ENCODE measurements at places on chromosomes 11 and 22.

GRCh38 chr11:80028998-80029397 is 588.2 kb upstream of the TENM4 start:
- H3K4me1 ChIP-seq = no peaks in the 10 kb centered on the region
- H3K36me3 ChIP-seq = no peaks in the 10 kb centered on the region
- H3K27me3 ChIP-seq = no peaks in the 10 kb centered on the region
- H3K27ac ChIP-seq = no peak overlapping the region
- no peak overlapping the region for H3K4me3 ChIP-seq

GRCh38 chr22:16962501-16962900 is 45.5 kb downstream of the GAB4 start:
- H3K4me3 ChIP-seq = no peak overlapping the region
- no peaks in the 10 kb centered on the region for H3K4me1 ChIP-seq
- no peaks in the 10 kb centered on the region for H3K36me3 ChIP-seq
- DNase-seq = no peak
- H3K27ac ChIP-seq = no peak overlapping the region

- H3K4me1 ChIP-seq = no peaks in the 10 kb centered on the region
- no peaks in the 10 kb centered on the region for H3K27me3 ChIP-seq
- H3K27ac ChIP-seq = no peak overlapping the region
Measured at GRCh38 chr22:36443198-36443770, 38.2 kb downstream of the TXN2 start.

DNA sequence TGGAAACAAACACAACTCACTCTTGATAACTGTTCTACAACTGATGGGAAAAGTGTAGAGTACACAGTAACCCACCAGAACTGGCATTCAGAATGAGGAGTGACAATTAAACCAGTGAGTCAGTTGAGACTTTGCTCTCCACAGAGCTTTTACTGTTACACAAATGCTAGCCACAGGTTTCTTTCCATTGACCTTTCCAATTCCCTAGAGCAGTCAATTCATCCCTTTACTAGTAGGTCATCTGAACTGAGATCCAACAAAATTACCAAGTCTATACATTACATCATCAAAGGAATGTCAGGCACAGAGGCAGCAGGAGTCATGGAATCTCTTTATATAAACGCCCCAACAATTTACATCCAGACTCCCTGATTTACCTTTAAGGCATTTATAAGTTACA is 65.9 kb downstream of the PHF21A start:
- no peaks in the 10 kb centered on the region for H3K36me3 ChIP-seq
- peaks cover 50% of the 10 kb centered on the region for H3K4me1 ChIP-seq
- no peak overlapping the region for H3K27ac ChIP-seq
- no peak for DNase-seq
- no peaks in the 10 kb centered on the region for H3K27me3 ChIP-seq

DNA sequence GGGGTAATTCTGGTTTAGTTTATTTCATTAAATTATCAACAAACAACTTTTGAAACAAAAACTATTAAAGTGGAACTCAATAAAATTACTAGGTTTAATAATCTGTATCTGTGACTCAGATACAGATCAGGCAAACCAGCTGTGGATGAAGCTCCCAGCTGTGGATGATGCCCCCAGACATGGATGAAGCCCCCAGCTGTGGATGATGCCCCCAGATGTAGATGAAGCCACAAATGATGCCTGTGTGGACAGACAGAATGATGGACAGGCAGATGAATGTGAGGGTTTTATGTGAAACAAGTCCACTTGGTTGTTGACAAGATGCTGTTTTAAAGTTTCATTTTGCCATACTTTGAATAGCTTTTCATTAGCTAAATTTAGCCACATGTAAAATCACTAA is 5.8 kb upstream of the ZNF74 start:
- DNase-seq = no peak
- no peaks in the 10 kb centered on the region for H3K36me3 ChIP-seq
- no peaks in the 10 kb centered on the region for H3K4me1 ChIP-seq
- no peak overlapping the region for H3K27ac ChIP-seq
- H3K27me3 ChIP-seq = peaks cover 28% of the 10 kb centered on the region

DNA sequence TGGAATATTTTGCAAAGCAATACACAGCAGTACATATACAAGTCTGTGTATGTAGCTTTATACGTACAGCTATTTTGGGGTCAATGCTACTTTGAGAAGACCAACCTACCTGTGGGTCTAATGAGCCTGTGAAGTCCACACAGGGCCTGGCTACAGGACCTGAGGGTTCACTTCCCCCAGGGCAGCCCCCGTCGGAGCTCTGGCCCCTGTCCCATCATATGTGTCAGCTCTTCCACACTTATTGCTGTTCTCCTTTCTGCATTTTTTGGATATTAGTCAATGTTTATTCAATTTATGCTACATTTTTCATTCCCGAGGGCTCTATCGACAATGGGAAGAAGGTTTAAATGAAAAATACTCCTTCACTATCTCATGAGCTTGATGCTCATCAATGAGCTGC is 1473.6 kb downstream of the BRD1 start:
- no peaks in the 10 kb centered on the region for H3K36me3 ChIP-seq
- H3K4me3 ChIP-seq = no peak overlapping the region
- peaks cover 21% of the 10 kb centered on the region for H3K27me3 ChIP-seq
- no peaks in the 10 kb centered on the region for H3K4me1 ChIP-seq
- DNase-seq = no peak
- H3K27ac ChIP-seq = no peak overlapping the region

GRCh38 chr22:29352778-29353177 is 35.6 kb downstream of the AP1B1 start:
- no peak overlapping the region for H3K4me3 ChIP-seq
- H3K27ac ChIP-seq = no peak overlapping the region
- H3K27me3 ChIP-seq = no peaks in the 10 kb centered on the region
- no peaks in the 10 kb centered on the region for H3K4me1 ChIP-seq
- H3K36me3 ChIP-seq = peaks cover 100% of the 10 kb centered on the region

GRCh38 chr11:110190885-110191284 is 97.7 kb downstream of the ZC3H12C start:
- H3K27ac ChIP-seq = no peak overlapping the region
- no peaks in the 10 kb centered on the region for H3K36me3 ChIP-seq
- no peaks in the 10 kb centered on the region for H3K4me1 ChIP-seq
- no peak overlapping the region for H3K4me3 ChIP-seq
- no peaks in the 10 kb centered on the region for H3K27me3 ChIP-seq

- DNase-seq = no peak
- no peak overlapping the region for H3K4me3 ChIP-seq
- H3K36me3 ChIP-seq = no peaks in the 10 kb centered on the region
- H3K27me3 ChIP-seq = no peaks in the 10 kb centered on the region
Measured at GRCh38 chr11:2139621-2140337, 590 bp upstream of the IGF2 start.

- no peak for DNase-seq
- no peak overlapping the region for H3K27ac ChIP-seq
- H3K27me3 ChIP-seq = no peaks in the 10 kb centered on the region
- H3K36me3 ChIP-seq = no peaks in the 10 kb centered on the region
- H3K4me3 ChIP-seq = no peak overlapping the region
Measured at GRCh38 chr11:13993096-13993765, 30.7 kb downstream of the SPON1 start.

DNA sequence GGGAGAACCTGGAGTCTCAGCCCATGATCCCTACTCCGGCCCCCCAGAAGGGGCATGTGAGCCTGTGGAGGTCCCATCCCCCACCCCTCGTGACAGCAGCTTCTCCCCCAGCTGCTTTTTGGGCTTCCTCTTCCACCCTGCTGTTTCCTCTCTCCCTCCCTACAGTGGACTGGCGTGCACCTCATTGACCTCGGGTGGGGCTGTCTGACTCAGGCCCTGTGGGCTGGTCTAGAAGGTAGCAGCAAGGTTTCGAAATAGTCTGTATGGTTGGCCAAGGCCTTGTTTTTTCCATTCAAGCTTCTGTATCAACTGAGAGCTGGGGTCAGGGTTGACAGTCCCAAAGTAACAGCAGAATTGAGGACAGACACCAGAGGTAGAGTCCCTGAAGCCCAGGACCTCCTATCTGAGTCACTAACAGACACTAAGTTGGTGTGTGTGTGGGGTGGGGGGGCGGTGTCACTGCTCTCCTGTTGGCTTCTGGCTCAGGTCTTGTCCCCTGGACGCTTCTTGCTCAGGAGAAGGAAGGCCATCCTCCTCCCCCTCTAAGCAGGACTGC is 7.7 kb downstream of the SLC37A2 start:
- H3K4me1 ChIP-seq = no peaks in the 10 kb centered on the region
- H3K4me3 ChIP-seq = no peak overlapping the region
- no peaks in the 10 kb centered on the region for H3K36me3 ChIP-seq
- DNase-seq = peak; percentile 76

DNA sequence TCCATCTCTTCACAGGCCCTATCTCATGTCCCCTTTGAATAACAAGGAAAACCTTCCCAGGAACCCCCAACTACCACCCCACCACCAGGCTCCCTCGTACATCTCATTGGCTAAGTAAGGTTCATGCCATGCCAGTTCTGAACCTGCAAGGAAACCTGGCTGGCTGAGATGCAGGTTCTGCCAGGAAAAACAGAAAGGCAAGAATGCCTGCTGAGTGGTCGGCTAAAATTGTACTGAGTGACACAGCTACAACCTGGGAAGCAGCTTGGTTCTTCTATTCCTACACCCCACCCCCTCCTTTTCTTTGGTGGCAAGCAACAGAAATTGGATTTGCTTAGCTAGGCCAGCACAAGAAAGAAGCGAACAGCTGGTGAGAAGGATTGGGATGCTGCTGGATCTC is 36.1 kb upstream of the TSPAN18 start:
- peak; percentile 25 for DNase-seq
- H3K27me3 ChIP-seq = peaks cover 12% of the 10 kb centered on the region
- H3K27ac ChIP-seq = no peak overlapping the region
- no peaks in the 10 kb centered on the region for H3K36me3 ChIP-seq

GRCh38 chr11:108498816-108499408 is 728 bp upstream of the POGLUT3 start:
- peak overlapping the region; percentile 97 for H3K27ac ChIP-seq
- no peaks in the 10 kb centered on the region for H3K36me3 ChIP-seq
- no peak for DNase-seq
- no peaks in the 10 kb centered on the region for H3K27me3 ChIP-seq
- H3K4me3 ChIP-seq = peak overlapping the region; percentile 68

- H3K36me3 ChIP-seq = no peaks in the 10 kb centered on the region
- peak; percentile 90 for DNase-seq
- peak overlapping the region; percentile 97 for H3K27ac ChIP-seq
- H3K4me3 ChIP-seq = peak overlapping the region; percentile 91
Measured at GRCh38 chr22:38317995-38318715, 922 bp upstream of the CSNK1E start.

- H3K4me3 ChIP-seq = no peak overlapping the region
- DNase-seq = no peak
- H3K27me3 ChIP-seq = no peaks in the 10 kb centered on the region
Measured at GRCh38 chr11:66689661-66690590, 12.2 kb upstream of the RBM4B start.

DNA sequence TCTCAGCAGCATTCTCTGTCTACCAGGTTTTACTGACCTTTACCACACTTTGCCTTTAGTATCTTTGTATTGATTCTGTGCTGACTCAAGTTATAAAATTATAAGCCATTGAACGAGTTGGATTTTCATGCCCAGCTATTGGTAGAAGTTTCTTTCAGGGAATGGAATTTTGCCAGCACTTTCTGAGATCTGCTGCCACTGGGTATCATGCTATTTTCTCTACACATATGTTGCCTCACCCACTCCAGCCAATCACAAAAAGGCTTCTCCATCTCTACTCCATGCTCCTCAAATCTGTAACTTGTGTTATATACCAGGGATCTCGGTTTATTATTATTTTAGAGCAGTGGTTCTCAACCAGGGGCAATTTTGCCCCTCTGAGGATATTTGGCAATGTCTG is 25.2 kb downstream of the C11orf96 start:
- H3K27ac ChIP-seq = no peak overlapping the region
- DNase-seq = no peak
- H3K36me3 ChIP-seq = no peaks in the 10 kb centered on the region
- H3K4me3 ChIP-seq = no peak overlapping the region

GRCh38 chr11:75536786-75537641 is 11.3 kb upstream of the GDPD5 start:
- H3K27ac ChIP-seq = no peak overlapping the region
- no peaks in the 10 kb centered on the region for H3K36me3 ChIP-seq
- H3K27me3 ChIP-seq = no peaks in the 10 kb centered on the region
- no peaks in the 10 kb centered on the region for H3K4me1 ChIP-seq
- no peak overlapping the region for H3K4me3 ChIP-seq

DNA sequence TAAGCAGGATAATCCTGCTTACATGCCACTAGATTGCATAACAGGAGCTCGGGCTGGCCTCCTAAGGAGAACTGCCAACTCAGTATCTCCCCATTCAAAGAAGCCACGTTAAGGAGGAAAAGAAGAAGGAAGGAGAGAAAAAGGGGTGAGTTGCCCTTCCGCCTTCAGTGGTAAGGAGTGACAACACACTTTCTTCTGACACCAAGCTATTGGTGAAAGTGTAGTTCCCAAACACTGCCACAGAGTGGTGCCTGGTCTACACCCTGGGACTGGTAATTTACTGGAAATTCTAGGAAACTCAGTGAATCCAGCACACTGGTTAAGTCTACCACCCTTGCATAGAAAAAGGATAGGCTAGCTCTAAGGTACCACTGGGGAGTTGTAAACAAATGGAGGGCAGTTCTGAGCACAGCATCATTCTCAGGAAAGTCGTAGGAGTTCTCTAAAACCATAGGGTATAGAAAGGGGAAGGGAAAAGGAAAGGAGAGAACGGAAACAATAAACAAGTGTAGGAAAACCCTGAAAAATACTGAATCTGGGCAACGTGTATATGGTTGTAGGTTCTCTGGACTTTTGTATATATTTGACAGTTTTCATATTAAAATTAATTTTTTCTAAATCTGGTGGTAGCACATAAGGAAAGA is 58.2 kb downstream of the RRAS2 start:
- peak; percentile 77 for DNase-seq
- H3K4me3 ChIP-seq = no peak overlapping the region
- H3K4me1 ChIP-seq = no peaks in the 10 kb centered on the region
- no peaks in the 10 kb centered on the region for H3K36me3 ChIP-seq

DNA sequence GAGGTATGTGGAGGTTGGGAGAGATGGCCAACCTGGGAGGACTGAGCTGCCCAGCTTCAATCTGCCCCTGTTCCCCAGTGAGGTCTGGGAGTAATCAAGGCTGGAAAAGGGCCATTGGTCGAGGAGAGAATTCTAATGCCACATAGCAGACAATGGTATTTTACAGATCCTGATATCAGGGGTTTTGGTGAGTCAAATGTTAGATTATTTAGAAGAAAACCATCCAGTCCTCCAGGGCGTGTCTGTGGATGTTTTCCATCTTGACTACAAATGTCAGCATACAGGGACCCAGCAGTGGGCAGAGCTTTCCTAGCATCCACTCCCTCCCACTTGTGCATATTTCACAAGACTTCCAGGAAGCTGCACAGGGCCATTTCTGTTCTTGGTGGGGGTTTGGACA is 107.9 kb downstream of the SCN3B start:
- H3K27me3 ChIP-seq = no peaks in the 10 kb centered on the region
- no peak overlapping the region for H3K27ac ChIP-seq
- no peak for DNase-seq
- H3K36me3 ChIP-seq = no peaks in the 10 kb centered on the region
- no peak overlapping the region for H3K4me3 ChIP-seq

- H3K27me3 ChIP-seq = no peaks in the 10 kb centered on the region
- no peak overlapping the region for H3K27ac ChIP-seq
- no peak overlapping the region for H3K4me3 ChIP-seq
- H3K4me1 ChIP-seq = no peaks in the 10 kb centered on the region
- DNase-seq = no peak
Measured at GRCh38 chr11:103872748-103873147, 163.7 kb upstream of the DDI1 start.

Data from tibial artery (tissue), 4 donors.